Neural progenitor cell (in vitro differentiated cells): ENCODE measurements at places on chromosomes 3 and 15.

GRCh38 chr15:40091861-40092255 is 16.8 kb downstream of the BMF start:
- peak; percentile 85 for DNase-seq

GRCh38 chr3:149058602-149059001 is 27.7 kb downstream of the HLTF start:
- no peak for DNase-seq

DNA sequence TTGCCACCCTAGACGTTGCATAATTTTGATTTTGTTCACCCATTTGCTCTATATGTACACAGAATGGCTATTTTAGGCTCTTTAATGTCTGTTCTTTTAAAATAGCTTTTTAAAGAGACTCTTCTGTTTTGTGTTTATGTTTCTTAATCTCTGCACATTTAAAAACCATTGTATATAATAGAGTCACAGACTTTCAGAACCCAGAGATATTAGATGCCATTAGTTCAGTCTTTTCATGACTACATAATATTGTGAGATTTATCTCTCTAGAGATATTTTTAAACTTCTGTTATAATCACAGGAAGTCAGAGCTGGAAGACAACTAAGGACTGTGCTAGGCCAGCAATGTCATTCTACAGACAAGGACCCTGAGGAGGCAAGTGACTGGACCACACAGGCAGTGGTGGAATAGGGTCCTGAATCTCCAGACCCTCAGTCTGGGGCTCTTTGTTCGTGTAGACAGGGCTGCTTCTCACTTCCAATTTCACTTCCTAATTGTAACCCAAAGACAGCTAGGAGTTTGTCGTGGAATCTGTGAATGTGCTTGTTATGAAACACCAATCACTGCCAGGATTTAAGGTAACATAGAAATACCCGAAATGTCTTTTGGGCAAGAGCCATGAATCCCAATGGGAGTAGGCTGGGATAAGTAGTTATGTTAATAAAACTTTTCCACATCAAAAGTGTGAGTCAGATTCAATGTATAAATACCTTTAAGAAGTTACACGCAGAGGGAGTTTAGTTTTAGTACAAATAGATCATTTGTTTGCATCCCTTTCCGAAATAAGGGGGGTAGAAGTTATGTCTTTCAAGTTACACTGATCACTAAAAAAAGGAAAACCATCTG is 165.2 kb upstream of the ROPN1 start:
- no peak for DNase-seq

- no peak for DNase-seq
These were observed 239.3 kb downstream of the ALCAM start for GRCh38 chr3:105606016-105606415.

DNA sequence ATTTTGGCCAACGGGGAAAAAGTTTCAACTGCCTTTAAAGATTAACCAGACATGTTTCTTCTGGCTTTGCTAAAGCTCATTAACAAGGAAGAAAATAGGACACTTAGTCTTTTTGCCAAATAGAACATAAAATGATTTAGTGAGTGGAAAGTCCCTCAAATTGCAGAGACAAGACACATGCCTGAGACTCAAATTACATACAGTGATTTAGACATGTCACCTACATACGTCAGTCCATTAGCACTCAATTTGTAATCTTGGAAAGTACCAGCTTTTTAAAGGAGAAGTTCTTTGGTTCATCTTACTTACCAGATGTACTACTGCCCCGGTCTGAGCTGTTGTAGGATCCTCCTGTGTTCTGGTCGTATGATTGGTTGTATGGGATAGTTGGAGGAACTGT is 1134.2 kb downstream of the ROBO1 start:
- DNase-seq = no peak

- DNase-seq = no peak
These were observed 44.3 kb downstream of the IL5RA start for GRCh38 chr3:3065876-3066275.

DNA sequence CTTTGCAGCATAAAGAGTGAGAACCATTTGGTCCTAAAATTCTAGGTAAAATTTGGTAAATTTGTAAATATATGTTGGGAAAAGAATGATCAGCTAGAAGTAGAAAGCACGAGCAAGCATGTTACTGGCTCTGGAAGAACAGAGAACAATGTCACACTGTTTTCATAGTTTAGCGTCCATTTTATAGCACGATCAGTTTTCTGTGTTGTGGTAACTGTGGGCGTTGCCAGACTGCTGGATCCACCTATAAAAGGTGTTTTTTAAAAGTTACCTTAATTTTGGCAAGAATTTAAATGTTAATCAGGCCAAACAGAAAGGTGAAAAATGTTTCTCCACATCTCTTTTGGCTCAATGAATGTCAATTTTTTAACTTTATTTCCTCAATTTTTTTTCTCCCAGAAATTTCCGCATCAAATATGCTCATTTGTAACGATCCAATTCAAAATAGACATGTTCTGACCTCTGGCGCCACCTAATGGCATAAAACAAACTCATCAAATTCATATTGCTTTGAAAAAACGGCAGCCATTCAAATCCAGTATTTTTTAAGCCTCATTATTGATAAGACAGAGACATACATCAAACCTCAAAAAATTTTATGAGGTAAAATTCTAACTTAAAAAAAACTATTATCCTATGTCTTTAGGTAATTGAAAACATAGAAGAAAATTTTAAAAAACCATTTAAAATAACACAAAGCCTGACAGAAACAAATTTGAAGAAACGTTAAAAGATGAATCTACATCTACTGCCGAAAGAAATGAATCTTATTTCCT is 5.5 kb upstream of the GP5 start:
- DNase-seq = peak; percentile 55

GRCh38 chr15:47409038-47409437 is 308.3 kb upstream of the SEMA6D start:
- DNase-seq = no peak

DNA sequence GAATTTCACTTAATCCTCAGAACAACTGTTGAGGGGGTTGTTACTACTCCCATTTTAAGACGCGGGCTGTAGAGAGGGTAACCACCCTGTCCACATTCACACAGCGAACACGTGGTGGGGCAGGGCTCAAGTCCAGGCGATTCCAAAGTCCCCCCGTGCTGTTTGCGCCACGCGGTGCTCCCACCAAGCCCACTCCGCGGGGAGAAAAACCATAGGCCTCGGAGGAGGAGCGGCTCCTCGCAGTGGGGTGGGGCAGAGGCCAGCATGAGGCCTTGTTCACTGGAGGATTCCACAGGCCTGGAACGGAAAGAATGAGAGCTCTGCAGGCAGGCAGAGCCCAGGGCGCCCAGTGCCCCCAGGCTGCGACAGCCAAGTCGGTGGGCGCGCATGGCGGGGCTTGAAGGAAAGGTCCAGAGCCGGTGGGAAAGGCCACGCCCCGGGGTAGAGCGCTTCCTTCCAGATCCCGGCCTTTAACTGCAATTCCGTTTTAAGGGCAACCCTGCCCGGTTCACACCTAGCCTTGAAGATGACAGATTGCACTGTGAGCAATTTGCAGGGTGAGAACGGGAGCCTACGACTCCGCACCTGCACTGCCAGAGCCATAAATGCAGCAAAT is 161.8 kb upstream of the TBL1XR1 start:
- DNase-seq = peak; percentile 74

GRCh38 chr3:170760174-170760526 is 109.8 kb downstream of the RPL22L1 start:
- DNase-seq = no peak

DNA sequence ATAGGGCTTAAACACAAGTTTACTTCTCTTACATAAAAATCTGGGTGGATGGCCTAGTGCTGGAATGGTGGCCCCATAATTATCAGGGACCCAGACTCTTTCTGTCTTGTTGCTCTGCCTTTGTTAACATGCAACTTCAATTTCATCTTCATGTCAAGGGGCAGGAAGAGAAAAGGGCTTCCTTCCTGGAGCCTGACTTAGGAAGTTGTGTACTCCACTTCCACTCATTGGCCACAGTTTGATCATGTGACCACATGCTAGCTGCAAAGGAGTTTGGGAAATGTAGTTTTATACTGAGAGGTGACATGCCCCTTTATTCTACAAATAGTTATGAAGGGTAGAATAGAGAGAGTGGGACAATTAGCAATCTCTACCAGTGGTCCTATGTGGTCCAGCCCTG is 39.3 kb downstream of the RHCG start:
- peak; percentile 52 for DNase-seq

DNA sequence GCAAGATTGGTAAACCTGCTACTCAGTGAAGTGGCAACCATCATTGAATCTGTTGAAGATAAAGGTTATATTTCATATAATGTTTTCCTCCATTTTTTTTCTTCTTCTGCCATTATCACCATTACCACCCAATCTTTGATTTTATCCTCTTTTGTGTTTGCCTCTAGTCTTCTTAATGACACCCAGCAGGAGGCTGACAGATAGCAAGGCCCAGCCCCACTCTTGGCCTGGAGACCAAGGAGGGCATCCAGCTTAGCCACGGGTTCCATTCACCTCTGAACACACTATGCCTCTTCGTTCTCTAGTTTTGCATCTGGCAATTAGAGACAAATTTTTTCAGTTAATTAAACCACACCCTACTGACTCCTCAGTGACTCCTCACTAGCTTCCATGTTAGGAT is 129.7 kb downstream of the TPRG1 start:
- no peak for DNase-seq

DNA sequence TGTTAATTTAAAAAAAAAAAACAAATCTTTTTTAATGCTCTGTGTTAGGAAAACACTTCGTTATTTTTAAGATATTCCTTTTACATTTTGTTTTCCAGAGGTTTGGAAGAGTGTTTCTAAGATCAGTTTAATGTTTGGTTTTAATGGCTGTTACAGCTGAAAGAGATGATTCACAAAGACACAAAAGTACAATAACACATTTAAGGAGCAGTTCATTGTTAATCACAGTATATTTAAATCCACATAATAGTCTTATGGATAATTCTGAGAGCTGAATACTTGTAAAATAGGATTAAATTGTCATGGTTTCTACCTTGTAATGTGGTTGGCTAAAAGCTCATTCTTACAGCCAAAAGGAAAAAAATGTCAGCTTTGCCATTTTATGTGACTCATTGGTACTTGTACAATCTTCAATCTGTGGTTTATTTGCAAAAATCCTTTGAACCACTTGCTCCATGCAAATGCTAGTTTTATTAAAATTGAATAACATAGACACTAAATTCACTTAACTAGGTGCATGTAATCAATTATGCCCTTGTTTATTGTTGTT is 426.4 kb downstream of the NLGN1 start:
- no peak for DNase-seq

- peak; percentile 77 for DNase-seq
These were observed 9.6 kb upstream of the PSMD2 start for GRCh38 chr3:184289426-184289938.

DNA sequence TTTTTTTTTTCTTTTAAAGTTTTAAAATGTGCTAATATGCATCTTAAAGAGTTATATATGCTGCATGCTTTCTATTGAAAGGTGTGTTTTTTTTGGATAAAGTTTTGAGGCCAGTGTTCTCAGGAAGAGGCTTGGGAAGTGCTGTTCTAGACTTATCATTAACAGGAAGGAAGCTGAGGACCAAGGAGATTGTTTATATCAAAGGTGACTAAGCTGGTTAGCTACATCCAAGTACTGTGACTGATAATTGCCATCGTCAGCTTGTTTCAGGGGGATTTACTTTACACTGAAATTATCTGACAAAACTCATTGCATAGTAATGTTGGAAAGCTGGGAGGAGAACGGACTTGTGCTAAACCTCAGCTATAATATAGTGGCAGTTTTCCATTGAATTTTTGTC is 36.3 kb upstream of the UTS2B start:
- no peak for DNase-seq
